ENCODE measurements at places on chromosomes 11 and 22.
A peak's percentile ranks its signal among the peaks of the same experiment; 100 is the strongest.

DNA sequence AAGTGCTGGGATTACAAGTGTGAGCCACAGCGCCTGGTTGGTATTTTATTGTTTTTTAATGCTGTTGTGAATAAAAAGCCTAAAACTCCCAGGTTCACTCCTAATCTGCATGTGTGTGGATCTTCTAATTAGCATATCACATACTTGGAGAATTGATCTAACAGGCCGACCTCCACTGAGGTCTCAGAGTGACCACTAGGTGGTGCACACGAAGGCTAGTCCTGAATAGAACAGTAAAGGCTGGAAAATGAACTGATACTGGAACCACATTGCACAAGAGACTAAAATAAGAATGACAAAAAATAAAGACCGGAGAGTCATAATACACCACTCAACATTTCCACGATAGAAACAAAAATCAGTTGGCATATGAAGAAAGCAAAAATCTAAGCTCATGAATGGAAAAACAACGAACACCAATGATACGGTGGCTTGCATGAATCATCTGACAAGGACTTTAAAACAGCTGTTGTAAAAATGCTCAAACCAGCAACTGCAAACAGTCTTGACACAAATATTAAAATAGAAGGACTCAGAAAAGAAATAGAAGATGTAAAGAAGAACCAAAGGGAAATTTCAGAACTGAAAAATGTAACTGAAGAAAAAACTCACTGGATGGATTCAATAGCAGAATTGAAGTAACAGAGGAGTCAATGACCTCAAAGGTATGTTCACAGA is 19.2 kb downstream of the PIM3 start:
- DNase-seq = no peak

DNA sequence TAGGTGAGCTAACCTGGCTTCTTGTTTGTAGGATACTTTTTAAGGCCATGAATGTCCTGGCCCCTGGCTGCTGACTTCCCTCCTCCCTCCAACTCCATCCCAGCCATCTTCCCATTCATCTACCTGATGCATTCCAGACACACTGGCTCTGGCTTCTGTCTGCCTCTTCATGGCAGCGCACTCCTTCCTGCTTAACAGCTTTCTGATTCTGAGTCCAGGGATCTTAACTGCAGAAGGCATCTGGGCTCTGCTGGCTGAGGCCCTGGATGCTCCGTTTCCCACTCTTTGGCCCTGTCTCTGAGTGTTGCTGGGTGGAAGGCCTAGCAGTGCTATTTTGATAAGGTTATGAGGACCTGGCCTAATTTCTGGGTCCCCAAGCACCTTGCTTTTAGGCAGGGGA is 1.8 kb upstream of the THY1 start:
- no peak for DNase-seq

- no peak for DNase-seq
Observed at GRCh38 chr11:16346975-16347374, 9.4 kb downstream of the SOX6 start.

DNA sequence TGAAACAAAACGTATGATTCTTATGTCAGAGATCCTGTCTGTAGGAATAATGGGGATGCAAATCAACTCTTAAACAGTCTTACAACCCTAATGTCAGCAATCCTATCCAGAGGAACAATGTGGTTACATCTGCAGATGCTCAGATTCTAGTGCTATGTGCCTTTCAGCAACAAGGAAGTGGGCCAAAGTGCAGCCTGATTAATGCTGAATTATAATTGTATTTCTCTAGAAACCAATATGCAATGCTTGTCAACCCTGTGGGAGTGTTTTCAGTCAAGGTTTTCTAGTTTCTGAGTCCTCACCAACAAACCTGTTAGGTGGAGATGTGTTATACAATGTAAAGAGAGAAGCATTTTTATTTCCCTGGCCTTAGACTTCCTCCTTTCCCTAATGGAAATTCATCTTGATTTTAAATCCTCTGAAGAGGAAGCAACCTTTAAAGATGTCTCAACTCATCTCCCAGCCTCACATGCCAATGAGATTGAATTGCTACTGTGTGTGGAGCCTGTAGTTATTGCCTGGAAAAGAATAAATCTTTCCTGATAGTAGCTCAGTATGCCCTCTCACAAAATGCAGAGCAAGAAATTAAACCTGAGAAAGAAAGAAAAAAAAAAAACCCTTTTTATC is 26.2 kb upstream of the TMEM123 start:
- DNase-seq = no peak

DNA sequence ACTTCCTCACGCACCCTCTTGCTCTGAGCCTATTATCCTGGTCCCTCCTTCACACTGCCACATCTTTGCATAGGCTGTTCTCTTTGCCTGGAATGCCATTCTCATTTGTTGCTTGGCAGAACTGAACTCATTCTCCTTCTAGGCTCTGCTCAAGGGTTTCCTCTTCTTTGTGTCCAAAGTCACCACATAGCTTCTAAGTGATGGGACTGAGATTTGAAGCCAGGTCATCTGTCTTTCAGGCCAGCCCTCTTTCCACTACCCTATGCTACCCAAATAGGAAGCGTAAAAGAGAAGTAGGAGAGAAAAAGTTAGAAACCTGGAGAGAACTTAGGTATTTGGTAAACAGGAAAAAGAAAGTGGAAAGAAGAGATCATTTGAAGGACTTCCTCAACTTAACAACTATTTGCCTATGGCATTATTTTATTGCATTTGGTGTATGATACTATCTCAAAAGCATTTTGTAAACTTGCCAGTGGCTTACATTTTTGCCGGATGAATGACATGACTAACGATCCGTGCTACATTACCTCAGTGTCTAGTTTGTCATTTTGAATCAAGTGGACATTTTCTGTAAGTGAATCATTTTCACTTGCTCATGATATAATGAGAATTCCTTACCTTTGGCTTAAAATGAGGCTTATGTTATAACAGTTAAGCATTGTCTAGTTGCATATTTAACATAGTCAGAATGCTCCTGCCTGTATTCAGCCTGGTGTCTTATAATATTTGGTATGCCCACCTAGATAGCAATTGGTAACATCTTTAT is 18.5 kb downstream of the NF2 start:
- no peak for DNase-seq

GRCh38 chr11:92595052-92595451 is 370.4 kb downstream of the FAT3 start:
- no peak for DNase-seq

- DNase-seq = no peak
Observed at GRCh38 chr11:2218031-2218633, 46.5 kb upstream of the TH start.

GRCh38 chr22:30890686-30891442 is 77.7 kb downstream of the MORC2 start:
- no peak for DNase-seq

- no peak for DNase-seq
Observed at GRCh38 chr11:14673824-14674405, 30.3 kb downstream of the PDE3B start.

DNA sequence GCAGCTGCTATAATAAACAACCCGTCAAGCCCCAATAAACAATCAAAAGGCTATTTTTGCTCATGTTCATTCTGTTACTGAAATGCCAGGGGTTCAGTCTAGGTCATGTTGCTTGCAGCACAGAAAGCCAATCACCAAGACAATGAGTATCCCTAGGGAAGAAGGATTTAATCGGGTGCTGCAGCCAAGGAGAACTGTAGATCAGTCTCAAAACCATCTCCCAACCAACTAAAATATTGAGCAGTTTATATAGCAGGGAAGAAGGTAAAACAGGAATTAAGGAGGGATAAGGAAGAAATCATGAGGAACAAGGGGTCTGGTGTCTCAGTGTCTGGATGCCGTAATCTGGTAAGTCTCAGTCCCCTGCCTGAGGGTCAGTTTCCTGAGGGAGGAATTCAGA is 169.5 kb downstream of the BLID start:
- no peak for DNase-seq

- no peak for DNase-seq
Observed at GRCh38 chr22:42990131-42990838, 24.7 kb downstream of the PACSIN2 start.

GRCh38 chr11:116202922-116203321 is 569.9 kb downstream of the BUD13 start:
- no peak for DNase-seq

- no peak for DNase-seq
Observed at GRCh38 chr11:108693852-108694251, 29.0 kb downstream of the DDX10 start.

- peak; percentile 93 for DNase-seq
Observed at GRCh38 chr11:65134952-65135632, 773 bp upstream of the SYVN1 start.

DNA sequence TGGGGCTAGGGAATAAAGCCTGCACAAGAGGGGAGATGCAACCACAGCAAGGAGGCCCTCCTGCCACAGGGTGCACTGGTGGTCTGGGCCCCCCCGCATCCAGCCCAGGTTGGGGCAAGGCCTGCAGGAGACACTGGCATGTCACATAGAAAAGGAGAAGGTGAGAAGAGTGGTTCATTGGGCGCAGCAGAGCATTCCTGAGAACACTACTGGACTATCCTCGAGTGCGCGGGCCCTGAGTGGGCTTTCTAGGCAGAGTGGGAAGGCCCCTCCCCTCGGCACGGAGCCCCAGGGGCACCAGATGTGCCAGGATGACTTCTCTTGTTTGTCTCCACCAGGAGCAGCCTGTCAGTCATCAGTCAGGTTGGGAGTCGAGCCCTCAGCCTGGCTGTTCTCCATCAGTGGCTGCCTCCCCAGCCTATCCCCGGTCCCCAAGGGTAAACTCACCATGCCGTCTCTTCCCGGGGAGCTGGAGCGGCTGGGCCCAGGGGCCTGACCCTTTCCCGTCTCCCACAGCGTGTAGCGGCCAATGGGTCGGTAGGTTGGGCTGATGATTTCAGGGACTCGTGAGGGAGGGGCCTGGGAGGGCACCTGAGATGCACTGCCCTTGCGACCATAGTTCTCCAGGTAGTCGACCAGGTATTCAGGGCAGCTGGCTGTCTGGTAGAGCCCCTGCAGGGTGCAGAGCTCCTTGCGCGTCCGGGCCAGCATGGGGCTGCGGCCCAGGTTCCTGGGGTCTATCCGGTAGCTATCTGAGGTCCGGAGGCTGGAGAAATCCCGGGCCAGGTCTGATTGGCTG is 9.0 kb downstream of the USP2 start:
- no peak for DNase-seq

DNA sequence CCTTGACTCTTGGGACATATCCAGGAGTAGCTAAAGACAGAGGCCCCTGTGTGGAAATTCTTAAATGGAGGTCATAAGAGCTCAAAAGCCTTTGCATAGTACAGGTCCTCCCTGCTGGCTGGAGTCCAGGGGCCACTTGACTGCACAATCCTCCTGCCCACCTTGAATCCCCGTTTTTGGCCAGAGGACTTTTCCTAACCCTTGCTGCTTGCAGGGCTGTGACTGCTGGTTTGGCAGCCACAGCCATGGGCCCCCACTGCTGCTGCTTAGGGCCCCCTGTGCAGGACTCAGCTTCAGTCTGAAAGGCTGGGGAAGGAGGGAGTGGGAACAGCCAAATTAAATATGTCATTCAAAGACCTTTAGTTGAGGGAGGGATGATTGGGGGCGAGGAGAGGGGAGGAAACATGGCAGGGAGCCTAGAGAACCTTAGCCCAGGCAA is 33.4 kb downstream of the ARHGAP1 start:
- no peak for DNase-seq

- peak; percentile 15 for DNase-seq
Observed at GRCh38 chr11:68038718-68039525, at the start of gene TCIRG1. Gene TCIRG1, plus strand, starts transcription at chr11:68039025. Its CDS starts 2,247 bp downstream, at chr11:68041272.

DNA sequence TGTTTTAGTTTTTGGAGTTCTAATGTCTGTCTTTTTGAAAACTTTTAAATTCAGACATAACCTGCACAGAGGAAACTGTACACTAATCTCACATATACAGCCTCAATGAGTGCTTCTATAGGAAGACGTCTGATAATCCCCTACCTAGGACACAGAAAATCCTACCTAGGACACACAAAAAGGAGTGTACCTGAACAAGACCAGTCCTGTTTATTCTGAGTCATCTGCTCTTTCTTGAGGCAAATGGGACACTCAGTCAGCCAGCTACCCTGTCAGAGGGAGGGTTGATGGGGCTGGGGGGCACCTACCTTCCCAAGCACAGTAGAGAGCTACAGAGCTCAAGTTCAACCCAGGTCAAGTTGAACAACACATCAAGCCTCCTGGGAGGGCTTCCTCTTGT is 346.6 kb upstream of the NCAM1 start:
- no peak for DNase-seq

- no peak for DNase-seq
Observed at GRCh38 chr11:84455691-84456090, 1169.5 kb upstream of the CCDC90B start.

DNA sequence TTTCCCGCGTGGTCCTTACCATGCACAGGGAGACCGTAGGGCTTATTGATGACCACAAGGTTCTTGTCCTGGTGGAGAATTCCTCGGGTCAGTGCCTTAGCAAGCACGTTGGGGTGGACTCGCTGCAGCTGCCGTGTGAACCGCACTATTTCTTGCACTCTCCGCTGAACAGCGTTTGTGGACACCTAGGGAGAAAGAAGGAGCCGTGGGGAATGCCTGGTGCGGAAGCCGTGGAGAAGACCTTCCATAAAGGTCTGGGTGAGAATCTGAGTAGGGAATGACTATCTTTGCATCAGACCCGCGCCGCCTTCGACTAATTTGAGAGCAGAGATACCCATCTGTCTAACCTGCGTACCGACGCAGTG is 597 bp downstream of the RPUSD4 start:
- no peak for DNase-seq

DNA sequence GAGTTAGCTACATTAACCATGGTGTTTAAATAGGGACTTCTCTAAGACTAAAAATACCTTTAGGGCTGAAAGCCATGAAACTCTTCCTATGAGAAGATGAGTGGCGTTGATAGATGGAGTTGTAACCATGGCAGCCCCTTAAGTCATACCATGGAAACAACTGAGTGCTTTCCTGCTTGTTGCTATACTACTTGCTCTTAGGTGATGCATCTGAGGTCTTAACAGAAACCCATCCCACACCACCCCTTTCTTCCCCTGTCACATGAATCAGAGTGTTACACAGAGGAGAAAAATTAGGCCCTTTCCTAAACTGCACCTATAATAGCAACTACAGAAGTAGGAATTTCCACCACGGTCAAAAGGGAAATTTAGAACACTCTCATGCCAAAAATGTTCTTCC is 64.3 kb upstream of the ZC3H12C start:
- no peak for DNase-seq
